Neural progenitor cell (in vitro differentiated cells): ENCODE measurements at places on chromosomes 7 and 10. TPM values are rescaled to one million over a fixed set of nuclear protein-coding genes. Genes with fewer than 3 reads are reported as not detected.

Gene POLR2J2
- 1.7 and 2.6 TPM in 2 replicates for total RNA-seq

Gene PNLIPRP2
- 0.74 and 1.6 TPM in 2 replicates for total RNA-seq

DNA sequence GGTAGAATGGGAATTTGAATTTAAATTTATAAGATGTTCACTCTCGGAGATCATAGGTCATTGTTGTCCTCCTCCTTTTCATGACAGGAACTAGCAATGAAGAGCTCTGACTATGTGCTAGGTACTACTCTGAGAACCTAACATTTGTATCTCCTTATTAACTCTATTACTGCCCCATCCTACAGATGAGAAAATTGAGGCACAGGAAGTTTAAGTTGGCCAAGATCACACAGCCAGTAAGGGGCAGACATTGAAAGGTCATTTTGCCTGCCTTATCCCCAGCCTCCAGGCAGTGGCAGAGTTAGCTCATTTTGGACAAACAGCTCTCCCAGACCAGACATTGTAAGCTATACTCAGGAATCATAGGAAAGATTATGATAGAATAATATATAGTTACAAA lies 6.0 kb downstream of the SRGN start:
- DNase-seq, result no peak

Gene PARP12
- total RNA-seq, result 0.15 and 6.8 TPM in 2 replicates

Gene PRSS2
- total RNA-seq, result not detected in 2 replicates

DNA sequence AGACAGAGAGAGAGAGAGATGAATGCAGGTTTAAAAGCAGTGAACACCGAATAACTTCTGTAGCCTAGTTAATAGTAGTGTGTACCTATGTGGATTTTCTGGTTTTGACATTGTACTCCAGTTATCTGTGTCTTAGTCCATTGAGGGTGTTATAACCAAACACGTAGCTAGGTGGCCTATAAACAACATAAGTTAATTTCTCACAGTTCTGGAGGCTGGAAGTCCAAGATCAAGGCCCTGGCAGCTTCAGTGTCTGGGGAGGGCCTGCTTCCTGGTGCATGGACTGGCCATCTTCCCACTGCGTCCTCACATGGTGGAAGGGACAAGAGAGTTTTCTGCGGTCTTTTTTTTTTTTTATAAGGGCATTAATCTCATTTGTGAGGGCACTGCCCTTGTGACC lies 23.5 kb downstream of the AOC1 start:
- DNase-seq, result no peak

Gene CPXM2
- total RNA-seq, result not detected in 2 replicates

GRCh38 chr10:72610466-72610865 lies 15.4 kb downstream of the MICU1 start:
- no peak for DNase-seq

Gene CUZD1
- 0.43 and 0.74 TPM in 2 replicates for total RNA-seq

DNA sequence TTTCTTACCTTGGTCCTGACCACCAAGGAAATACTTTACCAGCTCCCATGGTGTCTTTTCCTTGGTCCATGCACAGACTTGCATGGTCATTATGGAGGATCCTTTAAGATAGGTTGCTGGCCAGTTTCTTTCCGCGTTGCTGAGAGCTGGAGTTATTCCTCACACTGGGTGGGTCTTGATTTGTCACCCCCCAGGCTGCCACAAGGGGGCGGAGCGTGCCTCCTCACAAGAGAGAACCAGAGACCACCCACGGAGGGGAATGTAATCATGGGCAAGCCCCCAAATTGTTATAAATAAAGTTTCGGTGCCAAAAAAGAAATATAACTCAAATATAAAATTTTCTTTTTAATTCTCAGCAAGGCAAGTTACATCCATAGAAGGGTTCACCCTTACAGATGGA lies 10.5 kb upstream of the TRIM24 start:
- peak; percentile 36 for DNase-seq

GRCh38 chr7:45983720-45984255 lies 62.7 kb upstream of the IGFBP3 start:
- no peak for DNase-seq

DNA sequence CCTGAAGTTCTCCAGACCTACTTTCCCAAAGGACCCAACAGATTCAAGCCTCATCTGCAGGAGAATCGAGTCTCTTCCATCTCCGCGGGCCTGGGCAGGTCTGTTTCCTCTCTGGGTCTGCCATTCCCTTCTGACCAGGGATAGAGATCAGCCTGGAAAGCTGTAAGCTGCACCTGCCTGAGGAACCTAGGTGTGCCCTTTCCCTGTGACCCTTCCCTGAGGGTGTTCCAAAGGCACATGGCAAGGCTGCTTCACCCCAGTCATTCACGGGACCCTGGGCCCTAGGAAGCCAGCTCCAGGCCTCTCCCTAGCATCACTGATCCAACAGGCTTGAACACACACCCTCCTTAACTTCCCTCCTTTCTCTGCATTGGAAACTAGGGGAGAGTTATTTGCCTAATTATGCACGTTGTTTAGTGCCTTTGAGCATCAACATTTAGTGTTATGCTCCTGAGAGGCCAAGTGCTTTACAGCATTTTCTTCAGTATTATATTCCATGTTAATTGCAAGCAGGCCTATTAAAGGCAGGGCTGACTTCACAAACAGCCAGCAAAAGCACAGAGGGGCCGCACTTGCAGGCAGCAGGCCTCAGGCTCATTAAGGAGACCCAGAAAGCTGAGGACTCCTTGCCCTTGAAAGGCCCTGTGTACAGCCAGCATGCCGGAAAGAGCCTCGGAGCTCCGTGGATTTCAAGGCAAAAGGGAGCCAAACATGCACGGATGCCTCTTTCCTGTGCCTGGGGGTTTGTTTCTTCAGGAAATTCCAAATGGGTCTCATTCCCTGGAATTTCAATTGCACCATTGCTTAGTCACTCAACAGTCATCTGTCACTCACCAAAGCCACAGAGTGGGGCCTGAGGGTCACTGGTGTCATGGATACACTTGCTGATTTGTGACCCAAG lies 91.0 kb upstream of the FAM20C start:
- DNase-seq, result no peak

GRCh38 chr7:129643550-129644170 lies 32.1 kb downstream of the NRF1 start:
- DNase-seq, result peak; percentile 33

Gene FAM20C
- 3.8 and 4.7 TPM in 2 replicates for total RNA-seq

- no peak for DNase-seq
Measured at GRCh38 chr7:70266186-70266585, 667.9 kb downstream of the AUTS2 start.

GRCh38 chr7:47982610-47983009 lies 3.2 kb upstream of the HUS1 start:
- no peak for DNase-seq
